ENCODE measurements at places on chromosomes 11 and 22. TPM values are rescaled to one million over a fixed set of nuclear protein-coding genes. Genes with fewer than 3 reads are reported as not detected.

Gene OR2AG2
- not detected for total RNA-seq

Gene TMPRSS5
- 0.40 TPM for total RNA-seq

Gene PRR33
- total RNA-seq: not detected

- H3K27me3 ChIP-seq: no peaks in the 10 kb centered on the region
- no peaks in the 10 kb centered on the region for H3K36me3 ChIP-seq
- H3K4me1 ChIP-seq: no peaks in the 10 kb centered on the region
- no peak overlapping the region for H3K27ac ChIP-seq
Observed at GRCh38 chr11:99766811-99767210, 746.1 kb downstream of the CNTN5 start.

DNA sequence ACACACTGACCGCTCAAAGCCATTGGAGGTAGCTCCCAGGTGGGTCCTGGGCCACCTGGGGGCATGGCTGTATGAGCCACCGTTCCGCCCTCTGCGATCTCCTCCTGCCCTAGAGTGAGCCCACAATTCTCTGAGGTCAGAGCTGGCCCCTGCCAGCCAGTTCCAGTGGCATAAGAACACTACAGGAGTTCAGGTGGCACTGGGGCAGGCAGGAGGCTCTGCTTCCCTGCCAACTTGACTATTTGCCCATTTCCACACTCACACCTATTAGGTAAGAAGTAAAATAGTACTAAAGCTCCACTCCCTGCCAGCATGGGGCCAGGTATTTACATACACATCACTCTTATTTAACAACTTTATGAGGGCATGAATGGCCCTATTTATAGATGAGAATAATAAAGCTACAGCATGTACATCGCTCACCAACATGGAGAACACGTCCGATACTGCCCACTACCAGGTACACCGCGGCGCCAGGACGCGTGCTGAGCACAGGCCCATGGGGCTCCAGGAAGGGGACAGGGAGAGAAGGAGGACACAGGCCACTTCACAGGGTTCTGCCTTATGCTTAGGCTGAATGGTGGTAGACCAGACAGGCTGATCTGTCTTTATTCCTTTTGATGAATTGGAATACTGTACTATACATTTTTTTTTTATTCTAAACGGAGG is 26.2 kb downstream of the PISD start:
- no peak overlapping the region for H3K27ac ChIP-seq
- H3K4me1 ChIP-seq: peaks cover 23% of the 10 kb centered on the region
- DNase-seq: no peak
- H3K27me3 ChIP-seq: no peaks in the 10 kb centered on the region

DNA sequence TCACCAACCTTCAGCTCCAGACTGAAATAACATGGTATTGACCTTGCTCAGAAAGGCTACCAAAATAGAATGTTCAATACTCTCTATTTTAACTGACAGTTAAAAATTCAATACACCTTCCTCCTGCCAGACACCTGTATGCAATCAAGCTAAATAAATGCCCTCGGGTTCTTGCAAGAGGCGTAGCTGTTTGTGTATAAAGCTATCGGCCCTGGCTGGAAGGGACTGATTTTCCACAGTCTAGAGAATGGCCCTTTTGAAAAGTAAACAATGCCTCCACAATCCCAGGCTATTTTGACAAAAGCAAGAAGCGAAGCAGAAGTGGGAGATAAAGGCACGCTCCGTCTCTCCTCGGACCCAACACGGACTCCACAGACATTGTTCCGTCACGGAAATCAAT is 791.2 kb downstream of the BRD1 start:
- H3K27me3 ChIP-seq: no peaks in the 10 kb centered on the region
- no peaks in the 10 kb centered on the region for H3K36me3 ChIP-seq
- H3K4me3 ChIP-seq: no peak overlapping the region
- H3K27ac ChIP-seq: no peak overlapping the region

DNA sequence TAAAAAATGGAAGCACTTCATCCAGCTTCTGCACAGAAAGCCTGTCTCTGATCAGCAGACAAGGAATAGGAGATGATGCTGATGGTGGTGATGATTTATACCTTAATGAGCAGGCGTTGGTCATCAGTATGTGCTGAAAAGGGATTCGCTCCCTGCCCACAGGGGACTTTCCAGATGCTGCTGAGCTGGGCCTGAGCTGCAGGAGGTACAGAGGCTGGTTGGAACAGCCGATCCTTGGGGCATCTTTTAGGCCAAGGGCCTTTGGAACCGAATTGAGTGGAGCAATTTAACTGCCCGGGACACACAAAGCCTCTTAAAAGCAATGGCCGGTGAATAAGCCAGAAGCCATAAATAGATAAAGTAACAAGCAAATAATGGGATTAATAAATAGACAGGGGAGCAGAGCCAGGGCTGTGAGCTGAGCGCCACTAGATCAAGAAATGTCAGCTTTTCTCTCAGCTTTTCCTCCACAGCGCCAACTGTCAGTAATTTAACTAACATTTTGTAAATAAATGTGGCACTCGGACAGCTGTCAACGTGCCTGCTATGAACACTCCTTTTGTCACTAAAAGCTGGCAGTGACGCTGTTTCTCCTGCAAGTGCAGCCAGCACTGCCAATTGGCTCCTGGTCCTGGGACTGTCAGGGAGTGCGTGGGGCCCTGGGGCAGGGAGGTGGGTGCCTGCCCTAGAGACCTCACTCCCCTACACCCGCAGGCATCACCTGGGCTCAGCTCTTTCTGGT is 562.3 kb downstream of the NTM start:
- no peaks in the 10 kb centered on the region for H3K36me3 ChIP-seq
- no peak overlapping the region for H3K27ac ChIP-seq
- H3K4me3 ChIP-seq: no peak overlapping the region
- DNase-seq: no peak
- H3K27me3 ChIP-seq: no peaks in the 10 kb centered on the region

DNA sequence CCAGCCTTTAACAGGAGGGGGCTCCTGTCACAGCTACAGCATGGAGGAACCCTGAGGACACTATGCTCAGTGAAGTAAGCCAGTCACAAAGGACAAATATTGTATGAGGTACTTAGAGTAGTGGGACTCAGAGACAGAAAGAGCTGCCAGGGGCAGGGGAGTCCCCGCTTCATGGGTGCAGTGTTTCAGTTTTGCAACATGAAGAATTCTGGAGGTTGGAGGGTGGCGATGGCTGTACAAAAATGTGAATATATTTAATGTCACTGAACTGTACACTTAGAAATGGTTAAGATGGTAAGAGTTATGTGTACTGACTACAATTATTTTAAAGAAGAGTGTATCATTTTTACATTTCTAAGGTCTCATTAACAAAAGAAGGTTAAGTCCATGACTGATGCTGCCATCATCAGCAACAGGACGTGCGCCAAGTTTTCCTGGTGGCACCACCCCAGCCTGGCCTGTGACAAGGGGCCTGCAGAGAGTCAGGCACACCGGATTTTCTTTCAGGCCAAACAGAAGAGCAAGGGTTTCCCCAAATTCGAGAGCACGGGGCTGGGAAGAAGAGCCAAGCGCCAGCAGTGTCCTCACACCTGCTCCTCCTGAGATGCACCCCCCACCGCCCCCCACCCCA is 22.1 kb downstream of the YPEL1 start:
- DNase-seq: no peak
- peaks cover 8% of the 10 kb centered on the region for H3K4me1 ChIP-seq
- no peak overlapping the region for H3K27ac ChIP-seq
- H3K36me3 ChIP-seq: no peaks in the 10 kb centered on the region
- H3K4me3 ChIP-seq: peak overlapping the region; percentile 12
